ENCODE measurements at places on chromosomes 13 and 19.

DNA sequence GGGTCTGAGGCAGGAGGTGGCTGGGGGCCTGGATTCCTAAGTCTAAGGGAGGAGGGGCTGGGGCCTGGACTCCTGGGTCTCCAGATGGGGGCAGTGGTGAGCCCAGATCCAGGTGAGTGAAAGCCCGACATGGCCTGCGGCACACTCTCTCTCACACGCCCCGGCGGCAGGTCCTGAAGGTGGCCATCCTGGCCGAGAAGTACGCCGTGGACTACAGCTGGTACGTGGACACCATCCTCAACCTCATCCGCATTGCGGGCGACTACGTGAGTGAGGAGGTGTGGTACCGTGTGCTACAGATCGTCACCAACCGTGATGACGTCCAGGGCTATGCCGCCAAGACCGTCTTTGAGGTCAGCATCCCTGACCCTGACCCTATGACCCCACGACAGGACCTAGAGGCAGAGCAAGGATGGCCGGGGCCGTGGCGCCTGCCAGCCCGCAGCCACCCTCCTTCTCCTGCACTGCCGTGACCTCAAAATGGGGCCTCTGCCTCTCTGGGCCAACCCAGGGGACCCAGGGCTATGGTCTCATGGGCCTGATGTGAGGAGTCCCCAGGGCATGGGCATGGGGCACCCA is 13.2 kb downstream of the FUZ start:
- DNase-seq: no peak

DNA sequence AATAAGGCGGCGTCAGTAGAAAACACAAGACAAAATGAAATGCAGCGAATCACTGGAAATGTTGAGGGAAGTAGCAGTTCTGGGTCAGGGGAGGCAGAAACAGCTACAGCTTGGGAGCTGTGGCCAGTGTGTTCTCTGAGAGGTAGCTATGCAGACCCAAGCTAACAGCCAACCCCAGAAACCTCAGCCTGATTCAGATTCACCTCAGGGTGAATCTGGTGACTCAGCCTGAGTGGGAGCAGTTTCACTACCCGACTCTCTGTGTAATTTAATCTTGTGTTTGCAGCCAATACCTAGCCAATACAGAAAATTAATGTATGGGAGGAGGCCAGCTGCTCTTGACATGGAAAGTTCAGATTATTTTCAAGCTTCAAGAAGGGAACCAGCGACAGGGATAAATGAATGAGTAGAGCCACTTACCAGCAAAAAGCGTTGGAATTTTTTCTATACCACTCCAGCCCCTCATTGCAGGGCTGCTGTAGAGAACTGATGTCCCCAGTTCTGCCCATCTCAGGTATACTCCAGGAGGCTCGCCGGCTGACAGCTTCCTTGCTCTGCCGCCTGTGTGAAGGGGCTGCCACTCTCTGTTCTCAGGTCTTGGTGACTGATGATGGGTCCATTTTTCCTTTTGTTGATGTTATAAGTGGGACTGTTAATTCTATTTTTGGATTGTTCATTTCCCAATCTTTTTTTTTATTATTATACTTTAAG is 8.9 kb downstream of the IGFL3 start:
- DNase-seq: no peak

DNA sequence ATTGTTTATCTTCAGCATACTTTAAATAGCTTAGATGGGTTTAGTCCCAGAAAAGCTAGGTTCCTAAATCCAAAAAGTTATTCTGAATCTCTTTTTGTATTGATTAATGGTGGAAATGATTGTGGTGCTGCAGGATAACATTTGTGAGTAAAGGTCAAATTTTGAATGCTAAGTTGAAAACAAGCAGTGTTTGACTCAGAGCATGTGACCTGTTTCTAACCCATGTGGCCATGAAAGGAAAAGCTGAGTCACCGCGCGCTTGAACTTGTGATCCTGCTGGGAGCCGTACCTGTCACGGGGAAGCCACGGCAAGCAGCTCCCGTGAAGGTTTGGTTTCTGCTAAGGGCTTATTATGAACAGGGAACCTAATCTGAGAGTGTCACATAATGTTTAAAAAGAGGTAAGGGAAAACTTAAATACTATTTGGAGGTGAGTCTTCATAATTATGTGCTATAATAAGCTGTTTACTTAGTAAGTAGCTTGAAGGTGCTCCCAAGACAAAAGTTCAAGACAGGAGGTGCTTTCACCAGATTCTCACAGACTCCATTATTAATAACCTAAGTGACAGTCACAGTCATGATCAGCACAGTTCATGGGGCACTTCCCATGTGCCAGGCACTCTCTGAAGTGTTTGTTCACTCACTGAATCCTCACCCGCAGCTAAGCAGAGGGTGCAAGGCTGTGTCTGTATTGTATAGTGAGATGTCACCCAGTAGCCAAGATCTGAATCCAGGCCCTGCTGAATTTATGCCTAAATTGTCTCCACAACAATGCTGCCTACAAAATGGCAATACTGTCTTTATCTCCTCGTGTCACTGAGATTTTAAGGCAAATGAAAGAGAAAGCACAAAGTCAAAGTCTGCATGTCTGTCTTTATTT is 286.5 kb downstream of the MYO16 start:
- peak; percentile 75 for DNase-seq

- no peak for DNase-seq
These were observed 44.4 kb upstream of the HMGB1 start for GRCh38 chr13:30510091-30510490.

DNA sequence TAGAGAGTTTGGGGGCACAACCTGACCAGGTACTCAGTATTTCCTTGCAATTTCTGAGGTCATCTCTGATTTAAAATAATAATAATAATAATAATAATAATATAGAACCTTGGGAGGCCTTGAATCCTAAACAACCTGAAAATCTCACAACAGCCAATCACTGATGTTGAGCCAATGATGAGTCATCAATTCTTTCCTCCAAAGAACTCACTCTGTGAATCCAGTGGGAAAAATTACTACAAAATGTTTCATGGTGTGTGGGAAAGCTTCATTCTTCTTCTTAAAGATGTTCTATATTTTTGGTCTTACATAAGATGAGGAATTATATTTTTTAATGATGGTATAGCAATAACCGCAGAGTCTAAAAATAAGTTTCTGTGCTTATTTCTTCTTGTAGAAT is 594.6 kb downstream of the EFNB2 start:
- no peak for DNase-seq
